ENCODE measurements at places on chromosomes 11 and 22. TPM values are rescaled to one million over a fixed set of nuclear protein-coding genes. Genes with fewer than 3 reads are reported as not detected.

DNA sequence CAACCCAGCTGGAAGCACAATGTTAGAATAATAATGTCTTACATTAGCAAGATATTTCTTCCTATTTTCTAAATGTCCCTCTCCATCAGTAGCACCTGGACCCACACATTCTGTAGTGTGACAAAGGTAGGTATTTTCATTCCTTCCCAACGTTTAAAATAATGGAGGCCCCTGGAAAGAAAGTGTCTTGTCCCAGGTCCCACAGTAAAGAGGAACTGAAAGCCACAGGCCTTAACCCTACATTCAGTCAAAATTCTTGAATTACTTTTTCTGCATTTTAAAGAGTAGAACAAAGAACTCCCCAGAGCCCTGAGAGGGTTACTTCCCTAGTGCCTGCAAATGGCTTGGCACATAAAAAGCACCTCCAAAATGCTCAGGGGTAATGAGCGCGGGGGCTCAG lies 26.3 kb downstream of the OPCML start:
- DNase-seq, result no peak

- DNase-seq, result no peak
Measured at GRCh38 chr11:63838150-63838677, 696 bp upstream of the MARK2 start.

- peak; percentile 65 for DNase-seq
Measured at GRCh38 chr11:12677131-12677530, 2.9 kb downstream of the TEAD1 start.

DNA sequence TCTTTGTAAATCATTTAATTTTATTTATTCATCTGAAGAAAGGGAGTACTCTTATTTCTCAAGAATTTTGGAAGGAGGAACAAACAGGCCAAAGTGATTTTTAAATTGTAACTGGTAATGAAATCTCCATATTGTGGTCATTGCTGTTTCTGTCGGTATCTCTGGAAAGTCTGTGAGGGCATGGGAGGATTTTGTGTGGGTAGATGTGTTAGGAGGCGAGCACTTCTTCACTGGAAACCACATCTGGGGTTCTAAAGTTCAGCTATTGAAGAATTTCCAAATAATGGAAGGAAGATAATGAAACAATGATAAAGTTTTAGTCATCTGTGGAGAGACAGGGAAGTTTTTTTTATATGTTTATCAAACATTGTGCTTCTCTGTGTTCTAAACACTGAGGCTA lies 6.6 kb downstream of the TRIM34 start:
- no peak for DNase-seq

DNA sequence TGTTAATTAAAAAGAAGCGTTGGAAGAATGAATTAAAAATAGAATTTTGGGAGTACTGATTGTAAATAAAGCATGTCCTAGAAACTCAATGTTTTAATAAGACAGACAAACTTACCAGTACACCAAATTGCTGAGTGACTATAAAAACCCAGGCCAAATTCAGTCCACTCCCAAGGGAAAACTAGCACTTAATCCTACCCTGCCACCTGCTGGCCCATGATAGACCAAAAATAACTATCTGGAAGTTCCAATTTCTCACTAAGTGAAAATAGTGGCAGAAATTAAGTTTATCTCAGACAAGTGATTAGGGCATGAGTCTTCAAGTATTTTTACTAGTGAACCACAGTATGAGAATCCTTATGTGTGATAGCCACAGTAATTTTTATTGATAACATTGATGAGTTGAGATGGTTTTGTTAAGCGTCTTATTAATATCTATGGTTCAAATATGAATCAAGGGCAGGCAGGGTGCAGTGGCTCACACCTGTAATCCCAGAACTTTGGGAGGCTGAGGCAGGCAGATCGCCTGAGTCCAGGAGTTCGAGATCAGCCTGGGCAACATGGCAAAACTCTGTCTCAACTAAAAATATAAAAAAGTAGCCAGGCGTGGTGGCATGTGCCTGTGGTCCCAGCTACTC lies 9.8 kb upstream of the DDX10 start:
- peak; percentile 61 for DNase-seq

GRCh38 chr11:991034-991433 lies 45.5 kb downstream of the MUC6 start:
- no peak for DNase-seq

GRCh38 chr22:39101226-39101625 lies 4.2 kb downstream of the APOBEC3H start:
- no peak for DNase-seq

- DNase-seq, result no peak
Measured at GRCh38 chr11:72132646-72133045, 2.9 kb upstream of the FOLR3 start.

GRCh38 chr22:43377896-43378704 lies 33.7 kb upstream of the MPPED1 start:
- DNase-seq, result peak; percentile 78

GRCh38 chr11:77213589-77214428 lies 85.8 kb downstream of the MYO7A start:
- DNase-seq, result no peak

GRCh38 chr22:31806751-31807150 lies 52.9 kb downstream of the DEPDC5 start:
- DNase-seq, result no peak

- DNase-seq, result no peak
Measured at GRCh38 chr22:23673050-23673620, 17.7 kb upstream of the RGL4 start.

GRCh38 chr22:39266398-39267030 lies 21.7 kb upstream of the PDGFB start:
- peak; percentile 83 for DNase-seq

- DNase-seq, result no peak
Measured at GRCh38 chr11:70541176-70541575, 142.8 kb downstream of the CTTN start.

DNA sequence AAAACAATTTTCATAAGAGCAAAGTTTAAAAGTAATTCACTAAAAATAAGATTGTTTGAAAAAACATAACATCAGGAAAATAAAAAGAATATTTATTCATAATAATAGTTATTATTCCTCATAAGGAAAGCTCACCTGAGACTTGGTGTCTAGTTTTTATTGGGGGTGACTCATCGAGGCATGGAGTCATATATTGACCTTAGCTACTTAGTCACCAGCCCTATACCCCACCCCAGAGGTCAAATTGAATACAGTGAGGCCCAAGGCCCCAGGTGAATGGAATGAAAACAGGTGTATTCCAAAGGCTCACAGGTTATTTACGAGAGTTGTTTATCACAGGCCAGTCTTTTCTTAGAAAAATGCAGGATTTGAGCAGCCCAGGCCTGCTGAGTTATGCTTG lies 36.9 kb downstream of the CNTF start:
- no peak for DNase-seq

GRCh38 chr11:64558065-64558745 lies 32.8 kb upstream of the SLC22A12 start:
- no peak for DNase-seq

DNA sequence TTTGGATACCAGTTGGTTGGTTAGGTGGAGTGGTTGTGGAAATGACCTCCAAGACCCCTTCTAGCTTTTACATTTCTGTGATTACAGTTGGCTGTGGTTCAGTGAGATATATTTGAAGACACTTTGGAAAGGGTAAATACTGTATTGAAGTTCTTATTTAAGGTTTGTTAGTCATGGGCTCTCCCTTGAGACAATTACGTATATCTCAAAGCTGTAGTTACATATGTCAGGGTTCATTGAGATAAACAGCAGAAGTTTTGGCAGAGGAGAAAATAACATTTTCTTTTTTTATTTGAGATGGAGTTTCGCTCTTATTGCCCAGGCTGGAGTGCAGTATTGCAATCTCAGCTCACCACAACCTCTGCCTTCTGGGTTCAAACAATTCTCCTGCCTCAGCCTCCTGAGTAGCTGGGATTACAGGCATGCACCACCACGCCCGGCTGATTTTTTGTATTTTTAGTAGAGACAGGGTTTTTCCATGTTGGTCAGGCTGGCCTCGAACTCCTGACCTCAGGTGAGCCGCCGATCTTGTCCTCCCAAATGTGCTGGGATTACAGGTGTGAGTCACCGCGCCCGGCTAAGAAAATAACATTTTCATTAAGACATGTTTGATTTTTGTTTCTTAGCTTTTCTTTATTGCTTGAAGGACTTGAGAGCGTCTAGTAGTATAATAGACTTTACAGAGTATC lies 1.9 kb downstream of the RNF121 start:
- DNase-seq, result no peak

DNA sequence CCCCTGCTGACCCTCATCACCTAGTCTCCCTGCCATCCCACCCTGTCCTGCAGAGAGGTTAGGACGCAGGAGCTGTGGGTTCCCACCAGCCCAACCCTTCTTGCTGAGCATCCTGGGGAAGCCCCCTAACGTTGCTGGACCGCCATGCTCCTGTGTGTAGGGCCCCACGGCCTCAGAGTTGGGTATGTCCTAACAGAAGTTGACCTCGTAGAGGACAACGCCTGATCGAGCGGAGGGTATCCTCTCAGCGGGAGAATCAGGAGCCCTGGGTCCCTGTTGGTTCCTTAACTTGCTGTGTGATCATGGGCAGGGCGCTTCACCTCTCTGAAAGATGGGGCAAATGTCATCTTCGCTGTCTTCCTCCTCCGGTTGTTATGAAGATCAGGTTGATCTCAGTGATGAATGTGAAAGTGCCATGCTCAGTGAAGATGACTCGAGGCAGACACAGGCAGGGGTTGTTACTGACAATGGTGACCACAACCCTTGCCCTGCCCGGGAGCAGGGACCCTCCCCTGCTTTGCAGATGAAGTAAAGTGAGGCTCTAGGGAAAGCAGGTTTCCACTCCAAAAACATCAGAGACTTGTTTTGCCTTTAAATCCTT lies 19.3 kb upstream of the CD5 start:
- no peak for DNase-seq

DNA sequence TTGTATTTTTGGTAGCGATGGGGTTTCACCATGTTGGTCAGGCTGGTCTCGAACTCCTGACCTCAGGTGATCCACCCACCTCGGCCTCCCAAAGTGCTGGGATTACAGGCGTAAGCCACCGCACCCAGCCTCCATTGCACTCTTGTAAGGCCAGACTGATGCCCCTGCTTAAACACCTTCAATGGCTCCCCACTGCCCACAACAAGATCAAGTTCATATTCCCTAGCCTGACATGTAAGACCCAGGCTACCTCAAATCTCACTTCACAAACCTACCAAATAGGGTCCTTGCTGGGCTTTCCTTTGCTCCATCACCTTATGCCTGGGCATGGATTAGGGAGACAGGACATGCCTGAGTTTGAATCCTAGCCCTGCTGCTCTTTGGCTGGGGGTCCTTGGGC lies 13.1 kb downstream of the UQCR10 start:
- DNase-seq, result no peak

- DNase-seq, result no peak
Measured at GRCh38 chr11:20604295-20604803, 4.9 kb downstream of the SLC6A5 start.

DNA sequence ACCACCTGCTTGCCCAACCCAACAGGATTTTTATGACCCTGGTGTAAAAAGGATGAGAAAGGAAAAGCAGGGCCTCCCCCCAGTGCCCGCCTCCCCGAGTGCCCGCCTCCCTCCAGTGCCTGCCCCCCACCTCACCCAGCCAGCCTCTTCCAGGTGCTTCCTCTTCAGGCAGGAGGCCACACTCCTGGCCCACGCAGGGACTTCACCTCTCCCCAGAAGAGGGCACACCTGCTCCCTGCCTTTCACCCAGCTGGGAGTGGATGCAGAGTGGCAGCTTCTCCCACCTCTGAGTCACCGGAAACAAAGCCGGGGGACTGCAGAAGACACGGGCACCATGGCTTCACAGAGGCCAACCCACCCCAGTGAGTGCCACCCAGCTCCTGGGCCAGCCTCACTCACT lies 16.1 kb downstream of the CPT1A start:
- no peak for DNase-seq

DNA sequence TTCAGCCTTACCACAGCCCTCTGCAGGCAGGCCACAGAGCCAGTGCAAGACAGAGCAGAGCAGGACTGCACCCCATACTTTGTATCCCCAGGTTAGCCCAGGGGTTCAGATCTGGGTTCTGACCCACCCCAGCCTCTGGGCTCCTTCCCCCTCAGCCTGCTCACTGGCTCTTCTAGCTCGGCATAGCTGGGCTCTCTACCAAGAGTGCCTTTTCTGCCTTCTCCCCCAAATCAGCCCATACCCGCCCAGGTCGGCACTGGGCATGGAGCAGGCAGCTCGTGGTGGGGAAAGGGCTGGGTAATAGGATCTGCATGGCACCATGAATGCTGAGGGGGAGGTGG lies 8.3 kb downstream of the RELT start:
- no peak for DNase-seq

Gene MMP12
- 3.0 TPM for total RNA-seq

Gene ADORA2A
- 3.9 TPM for total RNA-seq

Gene RAB3IL1
- total RNA-seq, result 10.6 TPM

Gene TLCD5
- 7.4 TPM for total RNA-seq

Gene APOBEC3C
- total RNA-seq, result 11.9 TPM

Gene SERHL2
- total RNA-seq, result 2.2 TPM

Gene SLC6A5
- not detected for total RNA-seq

Gene RFPL2
- not detected for total RNA-seq

Gene GPHA2
- not detected for total RNA-seq
